ENCODE measurements at places on chromosomes 5 and 9.

DNA sequence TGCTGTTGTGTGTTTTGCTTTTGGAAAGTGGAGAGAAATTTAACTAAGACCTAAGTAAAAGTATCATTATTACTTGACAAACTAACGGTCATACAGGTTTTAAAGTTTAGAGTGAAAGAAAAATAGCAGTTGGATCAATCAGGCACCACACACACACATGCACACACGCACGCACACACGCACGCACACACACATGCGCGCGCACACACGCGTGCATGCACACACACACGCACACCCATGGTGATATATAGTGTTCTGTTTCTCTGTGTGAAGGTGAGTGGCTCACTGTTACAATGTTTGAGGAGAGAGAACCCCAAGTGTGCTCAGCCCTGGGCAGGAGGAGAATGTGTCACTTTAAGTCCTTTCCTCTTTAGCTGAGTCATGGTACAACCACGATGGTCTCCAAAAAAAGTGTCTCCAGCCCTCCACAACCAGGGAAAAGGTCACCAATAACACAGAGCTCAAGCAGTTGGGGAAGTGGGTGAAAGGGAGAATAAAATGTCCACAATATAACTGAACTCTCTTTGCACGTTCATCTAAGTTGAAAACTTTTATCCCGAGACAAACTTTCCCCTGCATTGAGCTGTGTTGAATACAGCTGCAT lies 3.2 kb downstream of the ZNF366 start:
- peak; percentile 74 for DNase-seq

- no peak for DNase-seq
Measured at GRCh38 chr5:151617841-151618710, 26.9 kb upstream of the FAT2 start.

DNA sequence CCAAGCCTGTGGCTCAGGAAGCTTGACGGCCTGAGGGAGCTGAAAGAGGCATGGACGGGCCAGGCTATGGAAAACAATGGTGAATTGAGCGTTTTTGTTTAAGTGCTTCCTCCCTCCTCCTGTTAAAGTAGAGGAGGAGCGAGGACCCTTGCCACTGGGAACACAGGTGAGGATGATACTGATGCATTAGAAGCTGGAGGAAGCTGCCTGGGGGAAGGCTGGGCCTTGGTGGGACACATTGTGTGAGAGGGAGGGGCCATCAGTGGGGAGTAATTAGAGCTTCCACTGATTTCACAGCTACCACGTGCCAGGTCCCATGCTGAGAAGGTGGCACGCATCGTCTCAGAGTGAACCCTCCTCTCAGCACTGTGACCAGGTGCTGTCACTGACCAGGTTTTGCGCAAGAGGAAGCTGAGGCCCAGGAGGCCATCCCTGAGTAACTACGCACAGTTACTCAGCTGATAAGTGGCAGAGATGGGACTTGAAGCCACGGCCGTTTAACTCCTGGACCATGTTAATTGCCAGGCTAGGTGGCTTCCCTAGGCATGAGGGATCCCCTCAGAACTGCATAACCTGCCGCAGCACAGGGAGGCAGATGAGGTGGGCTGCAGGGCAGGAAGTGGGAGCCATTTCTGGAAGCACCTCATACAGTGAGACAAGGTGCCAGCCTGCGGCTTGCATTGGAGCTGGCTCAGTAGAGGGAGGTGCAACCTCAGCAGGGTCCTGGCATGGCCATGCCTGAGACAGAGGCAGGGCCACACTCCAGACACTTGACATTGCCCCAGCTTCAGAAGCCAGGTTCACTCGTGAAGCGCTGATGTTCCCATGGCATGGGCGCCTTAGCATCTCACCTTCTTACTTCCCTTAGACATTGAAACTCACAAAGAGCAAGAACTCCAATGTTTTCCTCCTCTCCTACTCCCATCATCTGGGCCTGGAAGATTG lies 195.3 kb upstream of the MVB12B start:
- no peak for DNase-seq

DNA sequence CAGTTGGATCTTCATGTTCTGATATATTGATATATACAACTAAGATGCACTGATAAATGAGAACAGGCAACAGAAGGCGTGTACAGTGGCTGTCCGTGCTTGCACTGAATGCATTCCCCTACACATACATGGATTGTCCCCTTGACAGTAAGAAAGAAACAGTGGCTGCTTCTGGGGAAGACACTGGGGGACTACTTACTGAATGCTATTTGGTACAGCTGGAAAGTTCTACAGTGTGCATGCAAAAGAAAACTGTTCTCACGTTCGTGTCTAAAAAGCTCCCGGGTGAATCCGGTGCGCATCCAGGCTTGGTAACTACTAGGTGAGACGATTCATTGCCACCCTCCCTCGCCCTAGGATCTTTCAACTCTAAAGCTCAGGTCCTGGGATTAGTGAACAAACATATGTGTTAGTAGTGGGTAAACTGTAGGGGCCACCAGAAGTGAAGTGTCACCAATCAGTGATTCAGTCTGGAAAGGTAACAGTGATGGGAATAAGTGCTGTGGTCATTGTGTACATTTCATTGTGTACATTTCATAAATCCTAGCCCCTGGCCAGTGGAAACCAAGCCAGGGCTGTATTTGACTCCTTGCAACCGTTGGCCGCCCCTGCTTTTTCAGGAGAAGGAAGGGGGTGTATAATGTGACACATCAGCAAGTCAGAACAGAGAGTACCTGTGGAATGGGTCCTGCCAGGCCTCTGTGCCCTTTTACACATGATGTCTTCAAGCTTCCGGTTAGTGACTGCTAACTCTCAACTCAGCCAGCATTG lies 46.3 kb upstream of the BOD1 start:
- no peak for DNase-seq

DNA sequence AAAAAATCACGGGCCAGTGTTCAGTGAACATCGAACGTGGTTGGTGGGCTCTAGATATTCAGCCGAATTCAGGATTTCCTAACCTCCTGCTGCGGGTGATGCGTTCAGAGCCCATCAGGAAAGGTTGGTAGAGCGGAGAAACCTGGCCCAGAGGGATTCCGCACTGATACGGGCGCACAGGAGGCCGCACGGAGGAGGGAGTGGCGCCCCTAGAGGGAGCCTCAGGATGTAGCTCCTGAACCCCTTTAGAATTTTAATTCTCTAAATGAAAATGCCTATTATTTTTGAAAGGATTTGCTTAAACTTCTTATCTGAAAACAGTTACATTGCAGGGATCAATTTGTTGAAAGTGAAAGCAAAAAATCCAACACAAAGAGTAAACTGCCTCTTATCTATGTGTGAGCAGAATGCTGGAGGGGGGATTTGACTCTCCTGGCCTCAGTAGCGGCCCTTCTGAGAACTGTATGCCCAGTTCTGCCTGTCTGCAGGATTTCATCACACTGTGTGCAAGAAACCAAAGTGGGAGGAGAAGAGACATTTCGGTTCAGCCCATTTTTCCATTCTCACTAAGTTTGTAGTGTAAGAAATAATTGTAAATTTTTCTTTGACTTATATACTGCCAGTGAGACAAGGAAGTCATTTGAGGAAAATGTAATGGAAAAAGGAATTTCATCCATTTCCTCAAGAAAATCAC lies 75.9 kb downstream of the TENT4A start:
- no peak for DNase-seq

- no peak for DNase-seq
Measured at GRCh38 chr5:146390469-146390868, 51.8 kb downstream of the POU4F3 start.

- no peak for DNase-seq
Measured at GRCh38 chr9:95350266-95350665, 32.8 kb upstream of the FANCC start.

GRCh38 chr9:38642951-38643814 lies 22.8 kb upstream of the ANKRD18A start:
- DNase-seq = no peak

- DNase-seq = no peak
Measured at GRCh38 chr5:178117923-178118701, 4.8 kb downstream of the N4BP3 start.

DNA sequence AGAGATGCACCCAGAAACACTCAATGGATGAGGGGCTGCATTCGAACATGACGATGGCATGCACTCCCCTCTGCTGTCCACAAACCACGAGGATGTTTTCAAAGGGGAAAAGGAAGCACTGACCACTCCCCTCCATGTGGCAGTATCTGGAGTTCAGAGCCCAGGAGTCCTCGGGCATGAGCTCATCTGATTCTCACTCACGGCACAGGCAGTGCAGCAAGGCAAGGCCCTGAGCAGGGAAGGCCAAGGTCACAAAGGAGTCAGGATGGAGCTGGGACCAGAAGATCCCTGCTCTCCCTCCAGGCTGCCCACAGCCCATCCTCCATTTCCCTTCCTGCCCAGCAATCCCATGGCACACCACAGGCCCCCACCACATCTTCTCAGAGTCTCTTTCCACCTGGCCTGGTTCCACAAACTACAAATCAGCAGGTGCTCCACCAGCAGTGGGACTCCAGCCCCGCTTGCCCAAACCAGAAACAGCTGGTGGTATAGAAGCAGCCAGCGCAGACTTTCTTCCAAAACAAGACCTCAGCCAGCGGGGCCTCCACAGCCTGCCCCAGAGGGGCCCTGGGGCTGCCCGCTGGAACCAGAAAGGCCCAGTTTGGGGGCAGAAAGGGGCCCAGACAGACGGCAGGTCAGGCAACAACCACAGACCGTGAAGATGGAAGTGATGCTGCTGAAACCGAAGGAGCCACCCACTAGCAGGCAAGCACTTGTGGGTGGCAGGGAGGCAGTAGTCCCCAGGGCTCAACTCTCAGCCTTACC lies 12.2 kb downstream of the TNIP1 start:
- DNase-seq = peak; percentile 45

DNA sequence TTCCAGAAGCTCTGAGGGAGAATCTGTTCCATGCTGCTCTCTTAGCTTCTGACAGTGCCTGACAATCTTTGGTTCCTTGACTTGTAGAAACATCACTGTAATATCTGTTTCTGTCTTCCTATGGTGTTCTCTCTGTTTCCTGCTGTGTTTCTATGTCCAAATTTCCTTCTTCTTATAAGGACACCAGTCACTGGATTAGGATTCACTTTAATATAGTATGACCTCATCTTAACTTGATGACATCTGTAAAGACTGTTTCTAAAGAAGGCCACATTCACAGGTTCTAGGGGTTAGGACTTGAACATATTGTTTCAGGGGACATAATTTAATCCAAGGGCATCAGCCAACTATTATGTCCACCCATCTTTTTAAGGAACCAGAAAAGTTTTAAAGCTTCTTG lies 265.6 kb downstream of the ZSWIM6 start:
- no peak for DNase-seq

DNA sequence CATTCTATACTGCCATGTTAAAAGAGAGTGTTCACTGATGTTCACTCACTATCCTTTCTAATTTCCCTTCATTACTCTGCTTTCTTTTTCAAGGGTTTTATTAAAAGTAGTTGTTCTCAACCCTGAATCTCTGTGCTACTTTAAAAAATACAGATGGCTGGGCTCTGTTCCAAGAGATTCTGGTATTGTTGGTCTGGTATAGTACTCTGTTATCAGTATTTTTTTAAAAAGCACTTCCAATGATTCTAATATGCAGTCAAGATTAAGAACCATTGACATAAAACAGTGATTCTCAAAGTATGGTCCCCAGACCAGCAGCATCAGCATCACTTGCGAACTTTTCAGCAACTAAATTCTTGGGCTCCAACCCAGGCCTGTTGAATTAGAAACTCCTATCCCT lies 77.0 kb upstream of the STARD4 start:
- DNase-seq = no peak

DNA sequence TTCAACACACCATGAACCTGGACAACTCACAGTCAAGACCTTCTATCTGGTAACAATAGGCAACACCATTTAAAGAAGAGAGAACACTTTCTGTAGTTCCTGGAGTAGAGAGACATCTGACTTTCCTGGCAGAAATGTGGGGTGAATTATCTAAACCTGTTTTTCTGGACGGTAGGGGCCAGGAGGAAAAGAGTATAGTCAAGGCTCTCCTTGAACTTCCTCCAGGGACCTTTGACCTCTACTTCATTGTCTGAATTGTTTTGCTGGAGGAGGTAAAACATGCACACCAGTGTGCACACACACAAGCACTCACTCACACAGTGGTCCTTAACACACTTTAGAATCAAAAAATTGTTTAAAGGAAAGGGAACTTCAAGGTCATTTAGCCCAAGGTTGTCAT lies 13.2 kb downstream of the S100Z start:
- DNase-seq = no peak

GRCh38 chr9:97866848-97867247 lies 13.8 kb downstream of the FOXE1 start:
- DNase-seq = no peak

DNA sequence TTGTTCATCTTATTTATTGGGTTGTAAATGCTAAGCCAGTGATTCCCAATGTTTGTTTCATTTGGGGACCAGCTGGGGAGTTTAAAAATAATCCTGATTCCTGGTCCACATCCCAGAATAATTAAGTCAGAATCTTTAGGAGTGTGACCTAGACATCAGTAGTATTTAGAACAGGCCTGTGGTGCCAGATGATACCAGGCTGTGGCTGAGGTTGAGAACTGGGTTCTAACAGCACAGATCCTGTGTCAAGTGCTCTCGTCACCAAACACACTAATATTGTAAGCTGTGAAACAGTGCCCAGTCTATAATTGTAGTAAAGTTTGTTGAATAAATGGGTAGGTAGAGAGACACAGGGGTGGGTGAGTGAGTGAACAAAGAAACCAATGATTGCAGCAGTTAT lies 172.1 kb upstream of the PPP1R2B start:
- no peak for DNase-seq

DNA sequence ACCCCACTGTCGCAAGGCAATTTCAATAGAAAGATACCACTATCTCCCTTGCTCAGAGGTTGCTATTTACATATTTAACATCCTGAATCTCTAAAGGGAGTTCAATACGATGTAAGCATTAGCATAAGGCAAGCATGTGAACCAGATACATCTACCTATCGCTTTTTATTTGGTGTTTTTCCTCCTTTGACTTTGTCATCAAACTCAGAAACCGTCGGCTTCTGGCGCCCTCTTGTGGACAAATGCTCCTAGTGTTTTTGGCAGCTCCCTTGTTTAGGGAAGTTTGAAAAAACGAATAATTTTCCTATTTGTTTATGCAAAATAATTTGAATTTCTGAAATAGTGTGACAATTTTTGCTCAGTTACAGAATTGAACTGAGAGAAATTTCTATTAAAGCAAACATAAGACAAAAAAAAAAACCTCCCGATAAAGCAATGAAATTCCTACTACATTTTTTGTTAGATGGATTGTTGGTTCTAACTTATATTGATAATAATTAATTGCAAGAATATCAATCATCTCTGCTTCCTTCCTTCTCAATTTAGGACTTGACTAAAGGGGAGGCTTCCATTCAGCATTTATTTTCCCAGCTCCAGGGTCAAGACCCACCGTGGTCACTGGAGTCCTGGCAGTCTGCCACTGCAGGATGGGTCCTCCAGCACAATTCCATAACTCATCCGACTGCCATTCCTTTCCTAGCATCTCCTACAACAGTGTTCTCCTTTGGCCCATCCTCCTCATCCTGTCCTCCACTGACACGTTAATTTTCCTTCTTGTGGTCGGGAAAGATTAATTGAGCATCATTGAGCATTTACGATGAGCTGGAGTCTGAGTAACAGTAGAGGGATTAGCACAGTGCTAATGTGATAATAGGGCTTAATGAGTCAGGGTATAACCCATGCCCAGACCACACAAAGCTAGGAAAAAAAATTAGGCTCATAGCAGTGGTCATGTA lies 131.8 kb upstream of the CHD1 start:
- DNase-seq = peak; percentile 73

- no peak for DNase-seq
Measured at GRCh38 chr5:3446410-3446809, 149.2 kb upstream of the IRX1 start.
